ENCODE measurements at places on chromosomes 6 and 20.

DNA sequence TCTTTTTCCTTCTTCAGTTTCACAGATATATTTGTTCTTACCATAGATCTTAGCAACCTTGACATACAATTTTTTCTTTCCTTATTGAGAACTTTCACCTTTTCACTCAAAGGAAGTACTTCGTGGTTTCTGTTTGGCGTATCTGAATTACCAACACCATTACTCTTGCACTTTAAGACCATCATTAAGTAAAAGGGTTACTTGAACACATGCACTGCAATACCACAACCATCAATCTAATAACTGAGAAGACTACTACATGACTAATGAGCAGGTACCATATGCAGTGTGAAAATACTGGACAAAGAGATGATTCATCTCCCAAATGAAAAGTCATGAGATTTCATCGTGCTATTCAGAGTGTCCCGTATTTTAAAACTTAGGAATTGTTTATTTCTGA is 21.7 kb upstream of the SENP6 start:
- DNase-seq, result peak; percentile 52

GRCh38 chr6:84764332-84765049 is at the start of gene TBX18:
Gene TBX18 (minus strand): TSS chr6:84764598. CDS start chr6:84764181, 417 bp downstream.
- peak; percentile 45 for DNase-seq

DNA sequence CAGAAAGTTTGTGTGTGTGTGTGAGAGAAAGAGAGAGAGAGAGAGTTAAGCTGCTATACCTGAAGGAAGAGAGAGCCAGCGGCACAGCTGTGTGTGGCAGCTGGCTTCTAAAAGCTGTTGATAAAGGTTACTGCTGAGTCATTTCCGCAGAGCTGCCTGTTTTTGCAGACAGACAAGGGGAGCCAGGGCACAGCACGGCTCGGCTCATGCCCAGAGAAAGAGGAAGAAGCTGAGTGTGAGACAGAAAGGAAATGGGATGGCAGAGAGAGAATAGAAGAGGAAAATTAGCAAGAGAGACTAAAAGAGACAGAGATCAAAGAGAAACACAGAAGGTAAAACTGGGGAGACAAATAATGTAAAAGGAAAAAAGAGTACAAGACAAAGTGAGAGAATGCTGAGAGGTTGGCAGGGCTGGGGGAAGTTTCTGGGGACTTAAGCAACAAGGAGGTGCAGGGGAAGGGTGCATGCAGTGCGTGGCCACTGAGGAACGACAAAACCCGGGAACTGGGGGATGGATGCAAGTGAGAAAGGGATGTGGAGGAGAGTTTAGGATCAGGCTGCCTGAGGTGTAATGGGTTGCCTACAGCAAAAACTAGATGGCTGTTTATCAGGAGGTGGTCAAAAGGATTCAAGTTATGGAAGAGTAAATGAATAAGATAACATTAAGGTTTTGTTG is 22.7 kb downstream of the HLA-A start:
- DNase-seq, result peak; percentile 93

- DNase-seq, result no peak
Observed at GRCh38 chr20:56843386-56843785, 214.3 kb downstream of the TFAP2C start.

- no peak for DNase-seq
Observed at GRCh38 chr20:49338061-49338460, 60.2 kb upstream of the ZNFX1 start.

- no peak for DNase-seq
Observed at GRCh38 chr6:111499269-111499793, 16.3 kb upstream of the REV3L start.

GRCh38 chr20:46085179-46085851 is 4.4 kb downstream of the NCOA5 start:
- DNase-seq, result no peak

- DNase-seq, result no peak
Observed at GRCh38 chr20:50194422-50194830, 3.8 kb downstream of the CEBPB start.

All from activated CD4-positive, alpha-beta T cell treated with anti-CD3 and anti-CD28 coated beads, Interleukin-2, Interleukin-6, amounts not matched to agents 100 ng/mL and 50 ng/mL, durations not matched to agents 16 hours and 8 hours (primary cell).